ENCODE measurements at places on chromosomes 1 and 21.

- no peaks in the 10 kb centered on the region for H3K27me3 ChIP-seq
- no peak overlapping the region for H3K27ac ChIP-seq
- DNase-seq: no peak
- no peaks in the 10 kb centered on the region for H3K36me3 ChIP-seq
- peaks cover 1% of the 10 kb centered on the region for H3K4me1 ChIP-seq
These were observed 32.4 kb downstream of the EIF2D start for GRCh38 chr1:206579747-206580437.

DNA sequence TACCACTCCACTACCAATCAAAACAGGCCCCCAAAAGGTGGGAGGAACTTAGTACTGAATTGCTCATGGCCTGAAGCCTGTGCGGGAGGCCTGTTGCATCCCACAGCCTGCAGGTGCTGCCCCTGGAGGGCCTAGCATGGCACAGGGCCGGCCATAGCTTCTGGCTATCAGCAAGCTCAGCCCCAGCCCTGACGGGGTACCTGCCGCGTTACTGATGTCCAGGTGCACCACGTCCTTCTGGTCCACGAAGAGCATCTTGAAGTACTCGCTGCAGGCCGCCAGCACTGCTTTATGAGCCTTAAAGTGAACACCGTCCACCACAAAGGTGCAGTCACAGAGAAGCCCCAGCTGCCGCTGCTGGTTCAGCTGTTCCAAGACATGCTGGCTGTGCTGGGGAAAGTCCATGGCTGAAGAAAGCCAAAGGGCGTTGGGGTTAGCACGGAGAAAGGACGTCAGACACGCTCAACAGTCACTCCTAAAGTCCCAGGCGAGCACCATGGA, 27.8 kb downstream of the ZBTB17 start:
- no peaks in the 10 kb centered on the region for H3K27me3 ChIP-seq
- no peak overlapping the region for H3K27ac ChIP-seq
- no peak for DNase-seq

DNA sequence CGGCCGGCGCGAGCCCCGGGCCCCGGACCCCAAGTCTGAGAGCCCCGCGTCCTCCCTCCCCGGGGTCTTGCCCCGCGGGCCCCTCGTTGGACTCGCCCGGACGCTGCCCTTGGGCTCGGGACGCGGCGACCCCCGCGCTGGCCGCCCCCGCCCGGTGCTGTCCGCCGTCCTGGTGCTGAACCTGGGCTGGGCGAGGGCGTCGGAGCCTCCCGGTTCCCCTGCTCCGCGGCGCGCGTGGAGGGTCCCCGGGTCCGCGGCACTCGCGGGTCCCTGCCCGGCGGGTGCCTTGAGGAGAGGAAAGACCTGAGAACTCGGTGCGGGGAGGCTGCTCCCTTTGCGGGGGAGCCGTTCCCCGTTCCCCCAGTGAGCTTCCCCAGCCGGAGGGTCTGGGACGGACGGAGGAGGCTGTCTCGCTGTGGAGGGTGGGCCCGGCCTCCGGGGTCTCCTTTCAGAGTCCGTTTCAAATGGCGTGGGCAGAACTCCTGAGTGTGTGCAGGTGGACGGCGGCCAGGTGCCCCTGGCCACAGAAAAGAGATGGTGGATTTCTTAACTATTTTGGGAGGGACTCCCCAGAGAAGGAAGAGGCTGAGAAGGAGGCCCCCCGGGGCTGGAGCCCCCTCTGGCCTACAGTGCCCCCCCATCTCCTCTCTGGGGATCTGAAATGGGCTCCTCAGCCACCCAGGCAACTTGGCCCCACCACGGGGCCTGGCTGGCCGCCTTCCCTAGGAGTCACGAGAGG, 595 bp downstream of the GABRD start:
- H3K27me3 ChIP-seq: peaks cover 37% of the 10 kb centered on the region
- H3K4me3 ChIP-seq: no peak overlapping the region
- H3K36me3 ChIP-seq: no peaks in the 10 kb centered on the region
- H3K4me1 ChIP-seq: peaks cover 2% of the 10 kb centered on the region
- DNase-seq: peak; percentile 61

DNA sequence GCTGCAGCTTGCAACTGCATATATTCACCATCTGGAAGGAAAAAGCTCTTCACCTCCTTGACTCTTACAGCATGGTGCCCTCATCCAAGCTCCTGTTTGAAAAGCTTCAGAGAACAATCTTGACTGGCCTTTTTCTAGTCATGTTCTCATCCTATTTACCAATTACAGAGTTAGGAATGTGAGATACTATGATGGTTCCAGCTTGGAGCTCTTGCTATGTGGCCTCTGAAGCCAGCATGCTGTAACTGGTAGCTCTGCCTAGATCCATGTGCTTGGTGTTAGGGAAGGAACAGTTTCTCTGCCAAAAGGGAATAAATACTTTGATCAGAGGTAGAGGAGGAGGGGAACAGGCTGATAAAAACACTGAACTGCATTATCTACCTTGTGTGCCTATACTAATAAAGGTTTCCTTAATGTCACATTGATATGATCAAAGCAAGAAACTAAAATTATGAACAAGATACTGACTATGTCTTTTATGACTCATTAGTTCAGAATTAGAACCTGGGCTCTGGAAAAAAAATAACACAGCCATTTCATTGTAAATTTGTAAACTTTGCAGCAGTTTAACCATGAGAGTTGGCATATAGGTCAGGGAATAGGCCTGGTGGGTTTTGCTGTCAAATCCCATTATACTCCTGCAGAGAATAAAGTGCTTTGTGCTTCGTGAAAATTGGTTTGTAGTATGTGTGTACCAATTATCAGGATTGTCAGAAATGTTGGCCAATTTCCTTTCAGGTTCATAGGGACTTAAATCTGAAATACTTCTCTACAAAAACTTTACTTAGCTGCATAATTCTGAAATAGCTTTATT, 92.7 kb downstream of the LEPR start:
- H3K36me3 ChIP-seq: no peaks in the 10 kb centered on the region
- no peaks in the 10 kb centered on the region for H3K27me3 ChIP-seq
- no peak overlapping the region for H3K27ac ChIP-seq
- no peak for DNase-seq

DNA sequence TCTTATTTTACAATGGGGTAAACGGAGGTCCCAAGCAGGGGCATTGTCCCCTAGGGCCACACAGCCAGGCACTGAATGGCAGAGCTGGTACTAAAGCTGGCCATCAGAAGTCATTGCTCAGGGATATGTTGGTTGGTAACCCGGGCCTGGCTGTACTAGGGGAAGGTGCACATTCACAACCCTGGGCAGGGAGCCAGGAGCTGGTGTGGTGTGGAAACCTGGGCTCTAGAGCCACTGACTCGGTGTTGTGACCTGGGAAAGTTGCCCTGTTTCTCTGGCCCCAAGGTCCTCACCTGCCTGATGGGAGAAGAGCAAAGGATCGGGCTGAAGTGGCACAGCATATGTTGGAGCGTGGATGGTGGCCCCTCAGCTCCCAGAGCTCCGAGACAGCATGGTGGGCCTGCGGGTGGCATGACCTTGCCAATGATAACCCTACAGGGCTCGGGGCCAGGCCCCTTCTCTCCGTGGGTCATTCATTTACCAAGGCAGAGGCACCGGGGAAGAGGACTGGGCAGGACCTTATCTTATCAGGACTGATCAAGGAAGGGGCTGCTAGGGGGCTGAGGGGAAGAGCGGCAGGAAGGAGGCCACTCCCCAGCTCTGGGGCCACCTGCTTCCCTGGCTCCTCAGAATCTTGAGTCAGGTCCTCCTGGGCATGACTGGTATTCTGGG, 274.1 kb downstream of the TRABD2B start:
- H3K4me3 ChIP-seq: no peak overlapping the region
- H3K27ac ChIP-seq: no peak overlapping the region
- peaks cover 16% of the 10 kb centered on the region for H3K27me3 ChIP-seq

GRCh38 chr21:36428761-36429432, 43.7 kb downstream of the CHAF1B start:
- H3K36me3 ChIP-seq: no peaks in the 10 kb centered on the region
- no peak overlapping the region for H3K4me3 ChIP-seq
- peaks cover 6% of the 10 kb centered on the region for H3K4me1 ChIP-seq
- H3K27ac ChIP-seq: no peak overlapping the region

Measured in neuronal stem cell (in vitro differentiated cells).